ENCODE measurements at places on chromosomes 16 and 17.

DNA sequence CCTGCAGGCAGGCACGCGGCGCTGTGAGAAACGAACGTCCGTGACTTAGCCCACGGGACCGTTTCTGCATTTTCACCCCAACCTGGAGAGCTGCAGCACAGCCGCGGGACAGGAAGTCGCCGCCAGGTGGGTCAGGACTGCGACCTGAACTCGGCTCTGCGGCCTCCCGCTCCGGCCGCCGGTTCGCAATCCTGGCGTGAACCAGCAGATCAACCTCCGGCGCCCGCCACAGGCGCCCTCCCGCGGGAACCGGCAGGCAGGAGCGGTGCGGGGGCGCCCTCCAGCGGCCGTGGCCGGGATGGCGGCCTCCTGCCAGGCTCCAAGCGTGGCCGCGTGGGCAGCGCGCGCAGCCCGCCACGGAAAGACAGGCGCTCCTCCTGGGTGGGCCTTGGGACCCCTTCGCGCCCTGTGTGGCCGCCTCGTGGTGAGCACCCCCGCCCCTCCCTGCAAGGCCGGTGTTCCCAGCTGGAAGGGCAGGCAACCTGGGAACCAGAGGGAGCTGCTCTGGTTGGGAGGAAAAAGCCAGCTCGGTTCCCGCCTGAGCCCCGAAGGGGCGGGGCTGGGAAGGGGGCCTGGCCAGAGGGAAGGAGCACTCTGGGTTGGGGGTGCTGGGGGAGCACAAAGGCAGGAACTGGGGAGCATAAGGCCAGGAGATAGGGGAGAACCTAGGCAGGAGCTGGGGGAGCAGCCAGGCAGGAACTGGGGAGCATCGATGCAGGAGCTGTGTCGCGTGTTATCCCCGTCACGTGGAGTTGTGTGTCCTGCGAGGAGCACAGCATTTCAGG, 28.2 kb downstream of the ACTG1 start:
- DNase-seq, result peak; percentile 84

GRCh38 chr16:24876231-24876630, 30.5 kb downstream of the SLC5A11 start:
- DNase-seq, result peak; percentile 3

DNA sequence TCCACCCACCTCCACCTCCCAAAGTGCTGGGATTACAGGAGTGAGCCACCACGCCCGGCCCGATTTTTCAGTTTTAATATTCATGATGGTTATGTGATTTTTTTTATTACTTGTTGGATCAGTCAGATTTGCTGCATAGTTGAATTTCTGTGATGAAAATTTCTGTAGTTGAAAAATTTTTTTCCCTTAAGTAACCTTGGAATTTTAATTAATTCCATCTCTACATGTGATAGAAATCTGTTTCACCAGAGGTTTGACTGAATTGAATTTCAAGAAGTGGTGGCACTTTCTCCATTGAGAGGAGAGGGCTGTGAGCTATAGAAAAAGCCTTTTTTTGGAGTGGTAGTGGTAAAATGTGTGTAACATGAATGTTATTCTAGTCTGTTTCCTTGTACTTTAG, 24.7 kb downstream of the WIPF2 start:
- DNase-seq, result no peak

DNA sequence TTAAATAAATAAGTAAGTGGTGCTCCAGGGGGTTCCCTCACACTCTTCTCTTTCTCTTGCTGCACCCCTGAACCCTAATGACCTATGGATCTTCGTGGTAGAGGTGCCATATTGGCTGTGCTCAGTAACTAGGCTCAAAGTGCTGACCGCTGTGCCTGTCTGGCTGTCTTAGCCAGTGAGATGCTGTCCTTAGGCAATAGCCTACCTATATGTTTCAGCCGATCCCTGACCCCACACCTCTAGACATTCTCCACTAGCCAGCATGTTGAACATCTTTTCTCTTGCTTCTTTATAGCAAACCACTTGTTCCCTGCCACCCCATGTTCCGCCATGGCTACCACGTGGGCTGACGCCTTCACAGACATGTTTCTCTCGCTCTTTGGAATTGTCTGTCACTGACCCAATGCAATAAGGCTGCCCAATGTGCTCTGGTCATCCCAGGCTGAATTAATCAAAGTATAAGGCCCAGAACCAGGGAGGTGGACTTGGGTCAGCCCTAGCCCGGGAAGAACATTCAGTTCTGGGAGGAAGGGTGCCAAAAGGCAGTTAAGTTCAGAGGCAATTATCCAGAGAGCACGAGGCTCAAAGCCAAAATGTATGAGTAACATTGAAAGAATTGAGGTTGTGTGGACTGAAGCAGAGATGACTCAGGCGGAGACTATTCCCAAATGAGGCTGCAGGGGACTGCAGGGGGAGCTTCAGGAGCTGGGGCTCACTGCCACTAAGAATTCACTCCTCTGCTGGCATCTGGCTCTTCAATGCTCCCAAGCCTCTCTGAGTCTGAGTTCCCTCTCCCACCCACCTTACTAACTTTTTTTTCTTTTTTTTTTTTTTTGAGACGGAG, 28.7 kb upstream of the TNRC6A start:
- DNase-seq, result peak; percentile 73

- no peak for DNase-seq
Observed at GRCh38 chr17:47967607-47968252, 3.2 kb upstream of the CDK5RAP3 start.

GRCh38 chr17:69331756-69332155, 4.8 kb upstream of the ABCA5 start:
- DNase-seq, result no peak

- no peak for DNase-seq
Observed at GRCh38 chr17:31753011-31753410, 106.0 kb downstream of the COPRS start.

DNA sequence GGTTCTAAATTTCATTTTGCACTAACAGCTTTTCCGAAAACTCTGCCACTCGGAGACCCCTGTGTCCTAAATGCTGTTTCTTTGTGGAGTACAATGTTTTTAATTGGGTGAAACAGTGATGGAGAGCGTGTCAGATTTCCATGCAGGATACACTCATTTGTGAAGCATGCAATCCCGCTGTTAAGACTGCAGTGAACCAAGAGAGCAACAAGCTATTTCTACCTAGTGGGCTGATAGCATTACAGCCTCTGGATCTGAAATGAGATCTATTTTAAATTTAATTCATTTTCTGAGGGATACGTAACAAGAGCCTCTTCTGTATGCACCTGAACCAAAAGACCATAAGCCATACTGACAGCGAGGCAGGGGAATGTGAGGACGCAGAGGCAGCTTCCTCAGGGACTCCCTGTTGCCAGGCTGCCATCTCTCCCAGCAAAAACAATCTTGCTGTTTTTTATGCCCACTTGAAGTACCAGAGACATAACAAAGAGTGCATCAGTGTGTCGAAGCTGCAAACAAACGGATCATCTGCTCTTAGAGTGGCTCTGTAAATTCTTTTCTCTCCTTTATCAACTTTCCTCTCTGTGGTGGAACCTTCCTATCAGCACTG, 199.9 kb upstream of the COX10 start:
- DNase-seq, result no peak

GRCh38 chr16:86772671-86773353, 194.5 kb downstream of the FOXL1 start:
- DNase-seq, result no peak

DNA sequence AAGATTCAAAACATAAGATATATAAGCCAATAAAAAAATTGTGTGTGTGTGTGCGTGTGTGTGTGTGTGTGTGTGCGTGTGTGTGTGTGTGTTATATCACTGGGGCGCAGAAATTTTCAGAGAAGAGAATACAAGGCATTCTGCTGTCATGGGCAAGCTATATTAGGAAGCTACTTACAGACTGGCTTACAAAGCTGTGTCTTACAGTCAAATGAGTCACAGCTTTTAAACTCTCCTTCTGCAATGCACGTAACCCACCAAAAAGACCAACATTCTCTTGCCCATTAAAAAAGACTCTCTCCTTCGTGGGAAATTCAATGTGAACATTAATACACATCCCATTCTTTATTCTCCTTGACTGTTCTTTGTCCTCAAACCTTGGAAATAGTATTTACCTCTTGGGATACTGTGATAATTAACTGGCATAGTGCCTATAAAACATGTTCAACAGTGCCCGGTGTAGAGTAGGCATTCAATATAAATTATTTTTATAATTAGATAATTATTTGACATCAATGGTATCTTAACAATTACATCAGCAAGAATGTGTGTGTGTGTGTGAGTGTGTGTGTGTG, 860.4 kb upstream of the SOX9 start:
- no peak for DNase-seq

GRCh38 chr17:43018008-43018853, 4.0 kb downstream of the VAT1 start:
- peak; percentile 10 for DNase-seq

DNA sequence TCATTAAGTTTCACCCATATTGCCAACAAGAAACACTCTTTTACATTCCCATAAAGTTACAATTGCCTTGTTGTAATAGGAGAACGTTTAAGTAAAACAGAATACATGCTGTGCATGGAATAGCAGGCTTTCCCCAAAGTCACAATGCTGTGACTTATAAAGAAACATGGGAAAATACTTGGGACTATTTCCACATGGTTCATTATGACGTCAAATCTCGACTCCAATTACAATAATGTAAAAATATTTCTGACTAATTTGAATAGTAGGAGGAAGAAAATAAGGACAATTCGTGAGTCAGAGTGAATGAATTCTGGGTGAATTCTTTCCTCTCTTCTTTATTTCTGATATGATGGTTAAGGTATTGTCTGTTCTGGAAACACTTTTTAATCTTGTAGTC, 52.8 kb downstream of the CDH11 start:
- DNase-seq, result no peak

DNA sequence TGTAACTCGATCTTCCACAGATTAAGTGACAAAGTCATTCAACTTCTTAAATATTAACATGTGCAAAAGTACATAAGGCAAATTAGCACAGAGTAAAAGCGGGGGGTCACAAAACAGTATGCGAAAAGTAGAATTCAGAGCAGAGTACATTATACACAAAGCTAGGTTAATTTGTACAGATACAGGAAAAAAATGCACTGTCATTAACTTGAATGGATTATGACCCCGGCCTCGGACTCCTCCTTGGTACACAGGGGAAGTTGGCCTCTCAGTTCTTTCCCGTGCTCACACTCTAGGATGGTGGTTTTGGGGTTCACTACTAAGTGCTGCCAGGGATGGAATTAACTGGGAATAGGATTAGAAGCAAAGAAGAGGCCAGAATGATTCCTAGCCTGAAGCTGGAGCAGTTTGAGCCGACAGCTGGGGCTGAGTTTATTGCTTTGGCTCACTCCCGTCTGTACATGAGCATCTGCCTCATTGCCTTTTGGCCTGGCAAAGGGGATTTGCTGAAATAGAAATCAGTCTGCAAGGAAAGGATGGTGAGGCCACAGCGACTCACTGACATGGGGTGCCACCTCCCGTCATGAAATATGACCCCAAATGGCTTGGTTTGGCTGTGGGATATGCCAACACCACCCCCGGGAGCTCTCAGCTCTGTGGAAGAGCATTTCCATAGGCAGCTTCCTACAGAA, 23.6 kb downstream of the NTN1 start:
- no peak for DNase-seq

DNA sequence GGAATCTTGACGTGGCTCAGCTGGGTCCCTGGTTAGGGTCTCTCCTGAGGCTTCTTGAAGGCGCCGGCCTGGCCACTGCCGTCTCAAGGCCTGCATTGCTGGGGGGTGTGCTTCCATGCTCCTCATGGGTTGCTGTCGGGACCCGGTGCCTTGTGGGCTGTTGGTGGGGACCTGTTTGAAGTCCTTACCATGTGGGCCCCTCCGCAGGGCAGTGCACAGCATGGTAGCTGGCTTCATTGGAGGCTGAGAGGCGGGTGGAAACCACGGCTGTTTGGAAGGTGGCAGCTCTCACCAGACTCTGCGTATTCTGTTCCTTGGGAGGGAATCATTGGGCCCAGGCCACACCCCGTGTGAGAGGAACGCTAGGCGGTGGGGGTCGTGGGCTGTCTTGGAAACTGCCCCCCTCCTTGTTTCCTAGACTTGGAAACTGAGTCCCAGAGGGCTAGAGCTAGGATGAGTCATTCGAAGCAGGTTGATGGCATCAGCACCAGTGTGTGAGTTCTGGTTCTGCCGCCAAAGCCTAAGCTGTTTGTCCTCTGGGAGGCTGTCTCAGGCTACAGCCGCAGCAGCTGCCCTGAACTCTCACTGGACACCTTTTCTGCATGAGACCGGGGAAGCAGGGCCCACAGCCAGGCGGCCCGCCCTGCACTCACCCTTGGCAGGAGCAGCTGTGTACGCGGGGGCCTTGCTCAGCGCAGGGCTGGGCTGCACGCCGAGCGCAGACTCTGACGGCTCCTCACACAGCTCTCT, 35.2 kb downstream of the ZNF750 start:
- no peak for DNase-seq

- DNase-seq, result no peak
Observed at GRCh38 chr16:84820771-84821170, 986 bp downstream of the CRISPLD2 start.

- no peak for DNase-seq
Observed at GRCh38 chr17:78291944-78292910, 60.8 kb downstream of the TMEM235 start.

DNA sequence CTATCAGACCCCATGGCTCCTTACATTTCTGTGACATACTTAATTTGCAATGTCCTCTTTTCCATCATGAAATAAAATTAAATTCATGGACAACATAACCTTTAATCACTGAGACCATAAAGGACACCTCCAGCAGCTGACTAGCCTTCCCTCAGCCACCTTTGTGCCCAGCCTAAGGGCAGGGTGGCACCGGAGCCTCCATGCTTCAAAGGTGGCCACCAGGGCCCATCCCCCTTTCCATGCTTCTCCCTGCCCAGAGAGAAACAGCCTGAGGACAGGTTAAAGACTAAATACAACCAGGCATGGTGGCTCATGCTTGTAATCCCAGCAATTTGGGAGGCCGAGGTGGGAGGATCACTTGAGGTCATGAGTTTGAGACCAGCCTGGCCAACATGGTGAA, 94.3 kb downstream of the ADCY9 start:
- no peak for DNase-seq

DNA sequence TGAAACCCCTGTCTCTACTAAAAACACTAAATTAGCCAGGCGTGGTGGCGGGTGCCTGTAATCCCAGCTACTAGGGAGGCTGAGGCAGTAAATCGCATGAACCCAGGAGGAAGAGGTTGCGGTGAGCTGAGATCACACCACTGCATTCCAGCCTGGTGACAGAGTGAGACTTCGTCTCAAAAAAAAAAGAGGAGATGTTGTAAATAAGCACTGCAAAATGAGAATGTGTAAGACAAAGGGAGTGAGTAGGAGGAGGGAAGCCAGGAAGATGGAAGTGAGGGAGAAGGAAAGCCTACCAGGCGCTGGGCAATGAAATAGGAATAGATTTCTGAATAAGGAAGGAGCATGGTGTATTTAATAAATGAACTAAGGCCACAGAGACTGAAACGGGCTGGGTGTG, 8.7 kb upstream of the PRPF8 start:
- no peak for DNase-seq

DNA sequence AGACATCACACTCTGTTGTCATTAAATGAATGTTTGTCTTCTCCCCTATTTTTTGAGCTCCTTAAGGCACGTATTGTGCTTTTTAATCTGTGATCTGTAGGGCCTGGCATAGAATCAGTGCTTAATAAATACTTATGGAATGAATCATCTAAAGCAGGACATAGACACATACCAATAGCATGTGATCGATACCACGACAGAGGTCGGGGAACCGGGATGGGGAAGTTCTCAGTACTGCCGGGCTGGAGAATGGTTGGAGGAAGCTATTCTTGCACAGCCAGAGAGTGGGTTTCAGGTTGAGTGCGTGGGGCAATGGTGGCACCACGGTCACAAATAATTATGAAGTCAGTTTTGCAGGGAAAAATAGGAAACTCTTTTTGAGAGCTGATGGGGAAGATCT, 26.8 kb downstream of the NLRP1 start:
- no peak for DNase-seq
